ENCODE measurements at places on chromosomes 3 and 15. TPM values are rescaled to one million over a fixed set of nuclear protein-coding genes. Genes with fewer than 3 reads are reported as not detected.
A peak's percentile ranks its signal among the peaks of the same experiment; 100 is the strongest.

GRCh38 chr15:81888748-81889484 lies 156.9 kb downstream of the MEX3B start:
- no peaks in the 10 kb centered on the region for H3K36me3 ChIP-seq
- H3K4me3 ChIP-seq = no peak overlapping the region
- H3K27me3 ChIP-seq = no peaks in the 10 kb centered on the region
- DNase-seq = peak; percentile 83

DNA sequence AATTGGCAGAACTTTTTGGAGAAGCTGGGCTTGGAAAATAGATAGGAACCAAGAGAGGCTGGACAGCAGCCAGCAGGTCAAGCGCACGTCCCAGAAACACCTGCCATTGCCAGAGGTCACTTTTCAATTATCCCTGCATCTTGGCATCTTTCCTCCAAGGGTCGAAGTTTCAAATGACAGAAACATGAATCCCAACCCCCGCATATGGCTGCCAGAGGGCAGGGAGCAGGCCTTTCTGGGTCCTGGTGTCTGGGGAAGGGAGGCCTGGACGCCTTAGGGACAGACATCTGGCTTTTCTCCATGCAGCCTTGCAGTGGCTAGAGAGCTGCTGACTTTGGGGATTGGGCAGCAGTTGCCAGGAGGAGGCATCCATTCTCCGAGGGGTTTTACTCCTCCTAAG lies 164.5 kb upstream of the TPM1 start:
- H3K27ac ChIP-seq = no peak overlapping the region
- no peaks in the 10 kb centered on the region for H3K36me3 ChIP-seq
- no peak overlapping the region for H3K4me3 ChIP-seq
- DNase-seq = no peak
- peaks cover 8% of the 10 kb centered on the region for H3K4me1 ChIP-seq
- H3K27me3 ChIP-seq = no peaks in the 10 kb centered on the region

DNA sequence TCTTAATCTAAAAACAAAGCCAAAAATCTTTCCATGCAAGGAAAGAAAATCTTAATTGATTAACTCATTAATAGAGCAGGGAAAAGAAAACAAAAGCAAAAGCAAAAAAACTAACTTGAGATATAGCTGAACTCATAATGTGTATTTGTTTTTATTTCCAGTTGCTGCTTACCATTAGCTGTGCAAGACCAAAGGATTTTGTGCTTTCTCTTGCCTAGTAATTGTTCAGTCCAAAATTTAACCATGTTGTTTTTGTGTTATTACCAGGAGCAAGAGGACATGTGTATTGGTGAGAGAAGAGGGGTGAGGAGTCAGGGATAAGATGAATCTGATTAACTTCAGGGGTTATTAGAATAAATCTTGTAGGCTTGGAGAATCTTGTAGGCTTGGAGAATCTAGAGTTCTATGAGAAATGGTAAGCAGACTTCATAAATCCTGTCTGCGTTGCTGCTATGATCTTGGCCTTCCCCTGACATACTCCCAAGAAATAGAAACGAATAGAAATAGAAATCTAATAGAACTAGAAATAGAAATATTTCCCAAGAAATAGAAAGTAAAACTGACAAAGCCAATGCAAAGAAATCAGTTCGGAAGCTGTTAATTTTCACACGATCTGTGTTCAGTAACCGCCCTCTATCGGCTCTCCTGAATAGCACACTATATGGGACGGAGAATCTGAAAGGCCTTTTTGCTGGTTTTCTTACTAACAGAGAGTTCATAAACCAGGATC lies 72.6 kb upstream of the TNFSF10 start:
- H3K27ac ChIP-seq = peak overlapping the region; percentile 29
- H3K27me3 ChIP-seq = no peaks in the 10 kb centered on the region
- H3K4me3 ChIP-seq = peak overlapping the region; percentile 14
- DNase-seq = no peak

GRCh38 chr3:88926221-88926620 lies 181.2 kb upstream of the EPHA3 start:
- no peaks in the 10 kb centered on the region for H3K36me3 ChIP-seq
- DNase-seq = no peak
- H3K4me3 ChIP-seq = no peak overlapping the region
- no peak overlapping the region for H3K27ac ChIP-seq
- H3K4me1 ChIP-seq = no peaks in the 10 kb centered on the region

DNA sequence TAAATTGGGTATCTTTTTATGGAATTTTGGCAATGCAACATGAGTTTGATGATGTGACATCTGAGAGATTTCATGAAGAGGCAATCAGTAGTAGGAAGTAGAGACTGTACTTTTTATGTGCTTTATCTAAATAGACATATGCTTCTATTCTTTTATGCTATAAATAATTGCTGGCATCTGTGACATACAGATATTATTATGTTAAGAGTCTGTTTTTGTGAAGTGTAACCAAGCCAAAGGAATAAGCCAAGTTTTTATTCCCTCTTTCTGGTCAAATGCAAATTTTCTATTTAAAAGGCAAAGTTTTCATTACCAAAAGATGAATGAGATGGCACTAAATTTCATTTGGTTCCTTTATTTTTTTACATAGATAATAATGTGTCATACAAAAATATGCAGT lies 32.4 kb downstream of the PYDC2 start:
- no peak overlapping the region for H3K27ac ChIP-seq
- no peak overlapping the region for H3K4me3 ChIP-seq
- no peaks in the 10 kb centered on the region for H3K27me3 ChIP-seq
- DNase-seq = no peak
- no peaks in the 10 kb centered on the region for H3K4me1 ChIP-seq

GRCh38 chr3:12545473-12545791 lies at the start of gene MKRN2OS:
Gene MKRN2OS, minus strand, starts transcription at chr3:12545499. Its CDS starts 35 bp downstream, at chr3:12545464.
- H3K4me1 ChIP-seq = no peaks in the 10 kb centered on the region
- no peak within 1 kb of the TSS for H3K4me3 ChIP-seq
- no peak within 1 kb of the TSS for H3K27ac ChIP-seq
- no peaks in the 10 kb centered on the region for H3K27me3 ChIP-seq
- DNase-seq = no peak

- H3K4me1 ChIP-seq = peaks cover 9% of the 10 kb centered on the region
- H3K27ac ChIP-seq = no peak overlapping the region
- H3K27me3 ChIP-seq = no peaks in the 10 kb centered on the region
- H3K4me3 ChIP-seq = no peak overlapping the region
- no peak for DNase-seq
Observed at GRCh38 chr3:134066158-134066541, 36.4 kb upstream of the SLCO2A1 start.

DNA sequence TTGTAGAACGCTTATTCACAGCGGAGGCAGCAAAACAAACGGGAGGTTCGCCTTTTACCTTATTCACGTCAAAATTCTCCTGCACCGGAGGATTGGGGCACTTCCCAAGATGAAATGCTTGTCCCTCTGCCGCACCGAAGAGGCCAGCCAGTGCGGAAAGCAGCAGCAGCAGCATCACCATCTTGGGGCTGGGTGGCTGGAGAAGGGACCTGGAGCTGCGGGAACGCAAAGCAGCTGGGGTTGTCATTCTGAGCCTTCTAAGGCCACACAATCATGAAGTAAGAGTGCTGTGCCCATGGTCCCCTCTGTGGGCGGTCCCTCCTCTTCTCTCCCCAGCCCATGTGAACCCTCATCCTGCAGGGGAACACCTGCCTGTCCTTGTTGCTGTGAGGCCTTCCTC lies 4.5 kb downstream of the APOD start:
- DNase-seq = no peak
- no peak overlapping the region for H3K27ac ChIP-seq
- no peaks in the 10 kb centered on the region for H3K4me1 ChIP-seq
- no peaks in the 10 kb centered on the region for H3K27me3 ChIP-seq

Gene KBTBD13
- total RNA-seq = not detected

Gene MTHFS
- 13.7 TPM for total RNA-seq

All from SJSA1 (cell line).